ENCODE measurements at places on chromosomes 1 and 21. TPM values are rescaled to one million over a fixed set of nuclear protein-coding genes. Genes with fewer than 3 reads are reported as not detected.

UBAP2L gene
- 104 TPM for total RNA-seq

GRCh38 chr1:176466514-176466913 lies 3.5 kb downstream of the PAPPA2 start:
- peak; percentile 63 for DNase-seq

- no peak for DNase-seq
Observed at GRCh38 chr1:191564275-191564674, 594.0 kb upstream of the RGS18 start.

DNA sequence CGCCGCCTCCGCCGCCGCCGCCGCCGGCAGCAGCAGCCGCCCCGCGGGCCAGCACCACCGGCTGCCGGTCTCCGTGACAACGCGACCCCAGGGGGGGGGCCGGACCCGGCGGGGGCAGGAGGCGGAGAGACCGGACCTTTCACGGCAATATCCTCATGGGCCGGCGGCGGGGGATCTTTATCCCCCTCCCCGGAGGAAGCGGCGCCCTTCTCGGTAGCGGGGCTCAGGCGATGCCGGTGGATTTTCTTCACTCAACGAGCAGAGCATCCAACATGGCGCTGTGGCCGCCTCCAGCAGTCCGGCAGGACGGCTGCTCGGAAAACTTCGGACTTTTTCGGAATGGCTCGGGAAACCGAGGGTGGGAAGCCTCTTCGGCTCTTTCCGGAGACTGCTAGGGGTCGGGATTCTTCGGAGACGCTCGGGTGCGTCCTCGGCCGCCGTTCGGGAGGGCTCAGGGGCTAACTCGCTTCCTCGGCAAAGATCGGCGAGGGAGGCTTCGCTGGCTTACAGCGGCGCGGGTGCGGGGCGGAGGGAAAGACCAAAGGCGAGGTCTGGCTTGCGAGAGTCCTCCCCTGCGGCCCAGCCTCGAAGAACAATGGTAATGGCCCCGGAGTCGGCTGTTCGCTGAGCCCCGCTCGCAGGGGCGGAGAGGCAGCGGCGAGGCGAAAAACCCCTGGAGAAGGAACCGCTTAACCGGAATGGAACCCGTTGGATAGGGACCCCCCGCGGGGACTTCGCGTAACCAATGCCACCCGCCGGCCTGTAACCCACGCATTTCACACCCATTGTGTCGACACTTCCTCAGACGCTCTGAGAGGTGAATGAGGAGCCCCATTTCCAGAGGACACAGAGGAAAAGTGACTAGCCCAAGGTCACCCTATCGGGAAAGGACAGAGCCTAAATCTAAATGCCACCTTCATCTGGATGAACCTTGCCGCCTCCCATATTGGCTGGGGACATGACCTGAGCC lies at the start of gene EIF4G3:
EIF4G3 (minus strand) TSS at position 312 of the 970 bp plus-strand sequence. CDS start 174,155 bp downstream, outside the sequence.
- peak; percentile 95 for DNase-seq

GRCh38 chr1:241156231-241156965 lies 200.6 kb downstream of the RGS7 start:
- DNase-seq, result peak; percentile 87

All from HT1080 (cell line).